ENCODE measurements at places on chromosomes 13 and 19.

DNA sequence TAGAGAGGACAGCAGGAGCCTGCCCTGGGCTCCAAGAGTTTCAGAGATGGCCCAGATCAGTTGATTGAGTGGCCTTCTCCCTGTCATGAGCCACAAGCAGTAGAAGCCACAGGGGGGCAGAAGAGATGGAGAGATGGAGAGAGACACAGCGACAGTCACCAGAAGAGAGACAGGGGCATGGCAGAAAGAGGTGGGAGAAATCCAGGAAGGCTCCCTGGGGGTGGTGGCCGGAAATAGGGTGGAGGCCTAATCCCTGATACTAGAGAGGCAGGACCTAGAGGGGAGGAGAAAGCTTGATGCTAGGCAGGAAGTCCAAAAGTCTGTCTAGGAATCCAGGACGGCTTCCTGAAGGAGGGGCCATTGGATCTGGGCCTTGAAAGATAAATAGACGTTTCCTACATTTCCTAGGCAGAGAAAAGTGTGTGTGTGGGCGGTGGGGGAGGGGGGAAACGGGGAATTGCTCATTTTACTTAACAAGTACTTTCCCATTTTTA is 9.6 kb upstream of the TPM4 start:
- no peak for DNase-seq

DNA sequence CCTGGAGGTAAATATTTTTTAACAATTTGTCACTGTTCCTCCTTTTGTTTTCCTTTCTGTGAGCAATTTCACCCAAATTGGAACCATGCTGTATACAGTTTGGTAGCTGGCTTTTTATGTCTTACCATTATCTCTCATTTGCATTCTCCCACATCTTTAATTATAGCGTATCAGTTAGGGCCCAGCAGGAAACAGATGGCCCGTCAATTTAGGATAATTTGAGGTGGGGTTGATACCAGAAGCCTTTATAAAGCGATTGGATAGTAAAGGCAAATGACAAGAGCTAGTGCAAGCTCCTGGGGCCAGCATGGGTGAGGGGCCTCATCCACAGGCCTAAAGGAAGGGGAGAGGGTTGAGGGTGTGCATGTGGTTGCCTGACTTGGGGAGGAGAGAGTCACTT is 3.8 kb upstream of the IFNL4 start:
- DNase-seq: no peak

DNA sequence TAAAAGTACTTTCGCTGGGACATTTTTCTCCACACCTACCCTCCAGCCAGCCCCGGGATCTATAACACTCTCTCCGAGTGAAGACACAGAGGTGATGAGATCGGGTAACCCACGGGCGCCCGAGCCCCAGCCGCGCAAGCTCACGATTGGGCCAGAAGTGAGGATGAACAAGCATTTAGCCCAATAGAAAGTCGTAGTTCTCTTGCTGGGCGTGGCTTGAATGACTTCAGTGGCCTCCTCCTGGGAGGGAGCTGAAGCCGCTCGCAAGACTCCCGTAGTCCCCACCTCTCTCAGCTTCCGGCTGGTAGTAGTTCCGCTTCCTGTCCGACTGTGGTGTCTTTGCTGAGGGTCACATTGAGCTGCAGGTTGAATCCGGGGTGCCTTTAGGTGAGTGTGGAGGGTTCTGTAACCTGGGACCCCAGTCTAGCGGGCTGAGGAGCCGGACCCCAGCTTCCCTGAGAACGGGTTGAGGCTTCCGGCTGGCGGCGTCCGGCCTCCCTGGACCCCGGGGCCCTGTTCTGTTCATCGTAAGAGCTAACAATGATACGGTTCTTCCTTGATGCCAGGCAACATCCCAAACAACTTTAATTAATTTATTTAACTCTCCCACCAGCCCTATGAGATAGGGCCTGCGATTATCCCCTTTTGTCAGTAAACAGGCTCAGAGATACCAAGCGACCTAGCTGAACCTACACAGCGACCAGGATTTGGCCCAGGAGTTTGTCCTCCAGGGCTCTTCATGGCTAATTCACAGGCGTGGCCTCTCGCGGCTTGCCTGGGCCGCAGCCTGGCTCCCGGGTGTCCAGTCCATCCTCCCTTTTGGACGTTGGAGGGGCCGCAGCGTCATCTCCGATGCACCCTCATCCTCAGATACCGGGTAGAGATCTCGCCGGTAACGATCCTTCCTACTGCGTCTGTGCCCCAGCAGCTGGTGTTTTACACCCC is at the start of gene COX6B1:
Gene COX6B1, plus strand, starts transcription at position 307 of the 945 bp plus-strand sequence. CDS start 2,921 bp downstream, outside the sequence.
- peak; percentile 70 for DNase-seq

DNA sequence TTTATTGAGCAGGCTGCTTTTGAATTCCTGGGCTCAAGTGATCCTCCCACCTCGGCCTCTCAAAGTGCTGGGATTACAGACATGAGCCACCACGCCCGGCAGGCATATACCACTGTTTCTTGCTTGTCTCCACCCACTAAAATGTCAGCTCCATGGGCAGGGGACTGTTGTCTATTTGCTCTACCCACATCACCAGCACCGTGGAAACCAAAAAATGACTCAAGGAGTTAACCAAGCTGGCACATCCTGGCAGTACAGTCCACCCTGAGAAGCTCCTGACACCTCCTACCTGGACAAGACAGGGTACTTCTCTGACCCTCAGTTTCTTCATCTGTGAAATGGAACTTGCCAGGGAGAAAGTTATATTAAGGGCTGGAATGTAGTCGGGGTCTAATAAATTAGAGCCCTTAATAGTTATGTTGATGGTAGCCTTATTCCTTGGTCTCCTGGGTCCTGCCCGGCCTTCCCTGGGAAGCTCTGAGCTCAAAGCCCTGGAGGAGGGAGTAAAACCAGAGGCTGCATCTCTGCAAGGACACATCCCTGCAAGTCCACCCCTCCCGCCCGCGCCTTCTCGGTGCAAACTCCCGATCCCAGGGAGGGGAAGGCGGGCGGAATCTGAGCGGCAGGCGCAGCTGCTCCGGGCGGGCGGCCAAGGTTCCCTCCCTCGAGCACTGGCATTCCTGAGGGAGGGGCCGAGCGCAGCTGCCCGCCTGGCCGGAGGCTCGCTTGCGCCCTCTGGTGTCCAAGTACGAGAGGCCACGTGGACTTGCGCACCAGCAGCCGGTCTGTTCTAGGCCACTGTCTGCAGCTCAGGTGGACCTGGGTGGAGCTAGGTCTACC is 14.1 kb downstream of the RDH8 start:
- peak; percentile 56 for DNase-seq

- DNase-seq: no peak
Observed at GRCh38 chr19:7211191-7211951, 82.8 kb downstream of the INSR start.

- DNase-seq: no peak
Observed at GRCh38 chr19:35331551-35332214, 2.7 kb downstream of the CD22 start.

DNA sequence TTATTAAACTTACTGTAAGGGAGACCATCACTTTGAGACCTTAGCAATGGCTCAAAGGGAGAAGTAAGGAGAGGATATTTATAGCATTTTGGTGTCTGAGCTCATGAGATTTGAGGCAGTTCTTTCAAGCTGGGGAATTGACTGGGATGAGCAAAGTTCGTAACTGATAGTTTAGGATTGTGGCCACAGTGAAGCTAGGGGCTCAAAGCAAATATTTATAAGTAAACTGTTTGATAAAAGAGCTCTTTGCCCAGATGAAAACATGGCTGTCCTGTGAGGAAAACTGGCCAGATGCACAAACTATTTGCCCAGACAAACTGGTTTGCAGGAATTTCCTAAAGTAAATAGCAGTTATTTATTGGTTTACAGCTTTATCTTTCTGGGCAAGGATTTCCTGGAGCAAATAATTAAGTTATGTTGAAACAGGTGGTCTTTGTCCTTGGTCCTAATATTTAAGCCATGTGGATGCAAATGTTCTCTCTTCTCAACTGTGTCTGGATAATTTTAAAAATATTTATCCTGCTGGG is 59.7 kb upstream of the TMTC4 start:
- no peak for DNase-seq

GRCh38 chr19:46411925-46412649 is 1.3 kb downstream of the CCDC8 start:
- DNase-seq: no peak

DNA sequence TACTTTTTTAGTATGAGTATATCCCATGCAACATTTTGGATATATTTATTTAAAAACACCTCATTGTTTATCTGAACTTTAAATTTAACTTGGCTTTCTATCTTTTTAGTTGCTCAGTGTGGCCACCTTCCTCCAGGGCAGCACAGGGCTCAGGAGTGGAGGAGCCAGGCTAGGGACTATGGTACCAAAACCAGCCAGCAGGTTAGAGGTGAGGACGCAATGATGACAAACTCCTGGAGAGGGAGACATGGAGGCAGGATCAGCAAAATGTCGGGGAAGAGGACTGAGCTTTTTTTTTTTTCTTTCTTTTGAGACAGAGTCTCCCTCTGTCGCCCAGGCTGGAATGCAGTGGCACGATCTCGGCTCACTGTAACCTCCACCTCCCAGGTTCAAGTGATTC is 29.6 kb upstream of the CALM3 start:
- DNase-seq: no peak

DNA sequence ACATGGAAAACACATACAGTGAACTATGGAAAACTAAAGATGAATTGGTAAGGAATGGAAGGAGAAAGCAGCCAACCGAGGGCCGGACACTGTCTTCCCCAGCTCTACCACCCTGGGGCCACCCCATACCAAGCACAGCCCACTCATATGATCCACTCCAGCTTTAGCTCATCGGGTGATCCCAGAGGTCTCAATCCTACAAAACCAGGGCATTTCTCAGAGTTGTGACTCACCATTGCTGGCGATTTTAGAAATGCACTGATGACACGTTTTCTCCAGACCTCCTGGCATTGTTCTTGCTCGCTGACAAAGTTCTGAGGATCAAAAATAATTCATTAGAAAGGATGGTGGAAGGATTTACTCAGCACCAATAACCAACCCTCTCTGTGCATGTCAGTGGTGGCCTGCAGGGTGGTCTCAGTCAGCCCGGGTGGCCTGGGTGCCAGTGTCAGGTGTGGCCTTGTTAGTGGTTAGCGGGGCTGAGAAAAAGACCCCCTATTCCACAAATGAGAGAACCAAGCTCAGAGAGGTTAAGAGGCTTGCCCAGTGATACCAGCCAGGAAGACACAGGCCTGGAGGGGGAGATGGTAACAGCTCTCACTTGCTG is 6.6 kb downstream of the TMEM272 start:
- no peak for DNase-seq

- no peak for DNase-seq
Observed at GRCh38 chr19:6489278-6490061, 7.9 kb upstream of the DENND1C start.

GRCh38 chr19:21848706-21849105 is 12.7 kb upstream of the ZNF43 start:
- no peak for DNase-seq

- DNase-seq: no peak
Observed at GRCh38 chr13:40379196-40379595, 287.2 kb downstream of the FOXO1 start.

DNA sequence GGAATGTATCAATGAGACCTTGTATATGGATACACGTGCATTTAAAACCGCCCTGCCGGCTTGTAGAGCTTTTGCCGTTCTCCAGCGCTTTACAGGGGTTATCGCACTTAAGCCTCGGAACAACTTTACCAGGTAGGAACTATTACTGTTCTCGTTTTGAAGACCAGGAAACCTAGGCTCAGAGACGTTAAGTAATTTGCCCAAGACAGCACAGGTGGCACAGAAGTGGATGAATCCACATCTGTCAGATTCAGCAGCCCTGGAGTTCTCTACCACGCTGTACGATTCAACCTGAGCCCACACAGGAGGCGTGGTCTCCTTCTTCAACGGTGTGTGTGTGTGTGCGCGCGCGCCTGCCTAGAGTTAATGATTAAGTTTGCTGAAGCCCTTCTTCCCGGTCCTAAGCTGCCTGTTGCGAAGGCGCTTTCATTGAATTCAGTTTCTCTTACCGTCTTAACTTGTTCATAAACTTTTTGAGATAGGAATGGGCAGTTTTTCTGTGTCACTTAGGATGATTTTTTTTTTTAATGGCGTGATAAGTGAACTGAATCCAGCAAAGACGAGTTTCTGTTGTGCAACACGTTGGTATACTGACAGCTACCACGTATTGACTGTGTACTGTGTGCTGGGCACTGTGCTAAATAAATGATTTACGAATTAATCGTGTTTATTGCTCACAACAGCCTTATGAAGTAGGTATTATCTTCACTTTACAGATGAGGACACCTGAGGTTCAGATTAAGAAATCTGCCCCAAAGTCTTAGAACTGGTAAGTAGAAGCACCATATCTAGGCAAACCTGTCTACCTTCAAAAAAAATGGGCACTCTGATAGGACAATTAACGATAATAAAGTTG is 67.4 kb downstream of the KCNRG start:
- peak; percentile 51 for DNase-seq

DNA sequence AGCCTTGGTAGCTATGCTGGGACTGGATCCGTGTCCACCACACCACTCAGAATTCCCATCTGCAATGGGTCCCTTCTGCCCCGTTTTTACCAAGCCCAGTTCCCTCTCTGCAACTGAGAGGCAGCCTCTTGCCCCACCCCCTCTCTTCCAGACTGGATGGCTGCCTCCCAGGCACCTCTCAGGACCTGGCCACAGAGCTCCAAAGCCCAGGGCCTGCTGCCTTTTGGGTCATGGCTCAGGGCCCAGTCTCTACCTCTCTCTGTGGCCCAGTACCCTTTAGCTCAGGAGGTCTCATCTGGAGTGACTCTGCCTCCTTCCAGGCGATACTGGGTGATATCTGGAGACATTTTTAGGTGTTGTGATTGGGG is 10.3 kb upstream of the ZBTB7A start:
- DNase-seq: no peak

GRCh38 chr19:12647047-12647446 is 19.5 kb downstream of the MAN2B1 start:
- DNase-seq: no peak

DNA sequence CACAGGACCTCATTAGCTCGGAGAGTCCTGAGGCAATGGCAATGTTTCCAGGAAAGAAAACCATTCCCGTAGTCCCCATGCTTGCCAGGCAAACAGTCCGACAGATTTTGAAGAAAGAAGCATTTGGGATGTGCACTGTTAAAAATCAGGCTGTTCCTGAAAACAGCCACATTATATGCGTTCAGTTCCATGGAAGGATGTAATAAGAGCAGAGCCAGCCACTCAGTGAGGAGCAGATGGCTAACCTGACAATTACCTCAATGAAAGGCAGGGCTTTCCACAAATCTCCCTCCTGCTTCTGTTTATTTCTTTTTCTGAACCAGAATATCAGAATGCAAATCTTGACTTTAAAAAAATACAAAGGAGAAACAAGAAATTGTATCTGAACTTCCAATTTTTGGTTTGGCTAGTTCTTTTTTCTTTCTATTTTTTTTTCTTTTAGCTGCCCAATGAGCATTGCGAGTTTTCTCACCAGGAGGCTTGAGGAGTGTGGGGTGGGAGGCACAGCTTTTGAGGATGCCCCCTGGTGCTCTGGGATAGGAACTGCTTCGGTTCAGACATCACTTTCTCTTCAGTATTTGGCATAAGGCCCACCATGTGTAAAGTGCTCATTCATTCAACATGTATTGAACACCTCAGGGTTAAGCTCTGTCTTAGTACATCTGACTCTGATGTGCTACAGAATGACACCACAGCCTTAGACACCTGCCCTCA is 124.2 kb downstream of the TBC1D4 start:
- DNase-seq: no peak

GRCh38 chr13:74070513-74070912 is 63.7 kb downstream of the KLF12 start:
- DNase-seq: no peak

- DNase-seq: no peak
Observed at GRCh38 chr19:12034620-12035019, 859 bp downstream of the ZNF433 start.

All from activated CD4-positive, alpha-beta T cell treated with anti-CD3 and anti-CD28 coated beads, Interleukin-2, amount 50 U/mL, for 24 hours (primary cell).